ENCODE measurements at places on chromosomes 1 and 21.

GRCh38 chr1:39652554-39652953 is 13.1 kb upstream of the HEYL start:
- no peak for DNase-seq

DNA sequence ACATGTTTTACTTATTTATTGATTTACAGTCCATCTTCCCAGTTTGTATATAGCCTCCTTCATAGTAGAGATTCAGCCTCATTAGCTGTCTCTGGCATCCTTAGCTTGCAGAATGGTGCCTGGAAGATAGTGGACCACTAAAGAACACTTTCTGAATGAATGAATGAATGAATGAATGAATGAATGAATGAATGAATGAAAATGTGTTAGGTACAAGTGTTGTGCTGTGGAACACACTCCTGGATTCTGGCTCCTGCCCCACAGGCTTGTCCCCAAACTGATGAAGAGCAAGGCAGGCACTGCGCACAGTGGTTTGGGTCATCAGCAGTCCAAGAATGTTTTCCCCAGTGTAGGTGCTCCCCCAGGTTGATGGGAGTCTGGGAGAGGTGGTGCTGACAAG is 159.4 kb downstream of the ST6GALNAC5 start:
- no peak for DNase-seq

DNA sequence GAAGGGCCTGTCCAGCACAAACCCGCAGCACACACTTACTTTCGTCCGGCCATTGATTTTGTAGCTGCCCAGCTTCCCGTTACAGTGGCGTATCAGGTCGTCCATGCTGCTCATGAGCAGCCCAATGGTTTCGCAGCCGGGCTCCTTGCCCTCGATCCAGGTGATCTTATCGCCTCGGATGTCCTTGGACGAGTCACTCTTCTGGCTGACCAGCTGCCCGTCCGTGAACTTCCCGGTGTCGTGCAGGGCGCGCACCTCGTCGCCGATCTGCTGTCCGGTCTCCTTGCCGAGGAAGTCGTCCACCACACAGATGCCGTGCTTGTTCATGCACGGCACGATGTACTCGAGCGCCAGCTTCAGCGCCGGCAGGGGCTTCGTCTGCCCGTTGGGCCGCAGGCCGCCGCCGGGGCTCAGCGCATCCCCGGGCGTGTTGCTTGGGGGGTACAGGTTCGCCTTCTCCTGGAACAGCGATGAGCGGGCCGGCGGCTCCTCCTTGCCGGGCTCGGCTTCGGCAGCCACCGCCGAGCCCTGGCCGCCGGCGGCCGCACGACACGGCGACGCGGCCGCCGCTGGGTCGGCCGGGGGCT is 1.0 kb downstream of the EGLN1 start:
- DNase-seq = no peak

DNA sequence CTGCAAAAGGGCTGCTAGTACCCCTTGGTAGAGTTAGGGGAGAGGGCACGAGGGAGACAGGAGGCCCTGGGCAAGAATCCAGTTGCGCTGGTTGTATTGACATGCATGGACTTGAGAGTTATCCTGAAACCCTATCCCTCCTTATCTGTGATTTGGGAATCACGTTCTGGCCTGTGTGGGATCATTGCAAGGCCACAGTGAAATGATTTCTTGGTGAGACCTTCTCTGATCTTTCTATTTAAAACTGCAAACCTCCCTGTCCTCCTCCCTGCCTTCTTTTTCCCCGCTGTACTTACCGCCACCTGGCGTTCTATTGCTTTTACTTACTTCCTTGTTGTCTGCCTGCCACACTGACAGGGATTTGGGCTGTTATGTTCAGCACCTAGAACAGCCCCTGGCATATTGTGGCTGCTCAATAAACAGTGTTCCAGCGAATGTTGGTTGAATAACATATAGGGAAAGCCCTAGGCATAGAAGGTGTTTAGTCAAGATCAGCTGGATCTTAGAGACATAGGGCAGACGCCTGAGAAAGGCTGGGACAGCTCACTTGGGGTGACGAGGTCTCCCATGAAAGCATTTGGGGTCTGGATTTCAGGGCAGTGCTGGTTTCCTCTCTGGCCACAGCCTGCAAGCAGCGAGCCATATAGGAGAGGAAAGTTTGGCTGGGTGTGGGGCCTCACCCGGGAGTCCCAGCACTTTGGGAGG is 25.6 kb downstream of the ALPL start:
- no peak for DNase-seq

DNA sequence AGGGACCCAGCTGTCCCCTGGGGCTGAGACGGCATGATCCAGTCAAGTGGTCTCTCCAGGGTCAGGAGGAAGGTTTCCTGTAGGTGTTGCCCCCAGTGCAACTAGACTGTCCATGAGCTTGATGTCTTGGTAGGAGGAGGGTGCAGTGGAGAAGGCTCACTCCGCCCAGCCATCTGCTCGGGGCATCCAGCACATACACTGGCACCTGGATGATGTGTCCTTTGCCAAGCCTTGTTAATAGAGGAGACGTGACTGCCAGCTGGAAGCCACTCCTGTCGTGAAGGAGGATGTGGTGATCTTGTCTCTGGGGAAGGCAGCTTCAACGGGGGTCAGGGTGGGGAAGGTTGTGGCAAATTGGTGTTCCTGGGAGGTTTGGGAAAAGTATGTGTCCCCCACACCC is 6.2 kb downstream of the DISP3 start:
- DNase-seq = no peak

- no peak for DNase-seq
These were observed 7.8 kb downstream of the F11R start for GRCh38 chr1:161013131-161013487.

GRCh38 chr1:43789604-43790550 is 82.5 kb downstream of the ST3GAL3 start:
- DNase-seq = no peak
